ENCODE measurements at places on chromosomes 16 and 17.

- DNase-seq, result no peak
Observed at GRCh38 chr17:49132699-49133364, at the start of gene B4GALNT2. Gene B4GALNT2 (plus strand): TSS chr17:49132769. CDS start chr17:49132793, 24 bp downstream.

DNA sequence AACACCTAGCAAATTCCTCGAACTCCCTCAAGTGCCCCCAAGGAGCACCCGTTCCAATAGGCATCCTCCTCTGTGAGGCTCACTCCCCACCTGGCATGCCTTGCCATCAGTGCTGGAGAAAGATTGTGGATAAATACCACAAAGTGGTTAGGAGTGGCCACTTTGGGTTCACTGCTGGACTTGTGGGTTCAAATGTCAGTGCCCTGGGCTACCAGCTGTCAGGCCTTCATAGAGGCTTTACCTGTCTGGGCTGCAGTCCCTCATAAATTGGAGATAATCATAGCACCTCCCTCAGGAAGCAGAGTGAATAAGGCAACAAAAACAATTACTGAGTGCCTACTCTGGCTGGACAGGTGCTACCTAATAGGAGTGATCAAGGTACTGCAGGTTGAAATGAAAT lies 1.5 kb upstream of the SYT17 start:
- no peak for DNase-seq

DNA sequence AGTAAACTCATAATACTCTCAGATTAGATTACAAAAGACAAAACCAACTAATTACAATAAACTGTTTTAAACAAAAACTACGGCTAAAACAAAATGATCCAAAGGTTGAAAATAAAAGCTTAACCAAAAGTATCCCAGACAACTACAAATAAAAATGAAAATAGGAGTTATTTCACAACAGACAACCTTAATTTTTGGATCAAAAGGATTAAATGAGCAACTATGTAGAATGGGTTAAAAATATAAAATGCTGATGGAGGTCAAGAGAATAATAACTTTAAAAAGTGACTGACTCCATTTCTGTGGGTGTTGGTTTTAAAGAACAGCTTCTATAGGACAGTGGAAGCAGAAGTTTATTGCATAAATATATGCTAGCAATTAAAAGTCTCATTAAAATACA lies 28.6 kb downstream of the METTL16 start:
- DNase-seq, result no peak

DNA sequence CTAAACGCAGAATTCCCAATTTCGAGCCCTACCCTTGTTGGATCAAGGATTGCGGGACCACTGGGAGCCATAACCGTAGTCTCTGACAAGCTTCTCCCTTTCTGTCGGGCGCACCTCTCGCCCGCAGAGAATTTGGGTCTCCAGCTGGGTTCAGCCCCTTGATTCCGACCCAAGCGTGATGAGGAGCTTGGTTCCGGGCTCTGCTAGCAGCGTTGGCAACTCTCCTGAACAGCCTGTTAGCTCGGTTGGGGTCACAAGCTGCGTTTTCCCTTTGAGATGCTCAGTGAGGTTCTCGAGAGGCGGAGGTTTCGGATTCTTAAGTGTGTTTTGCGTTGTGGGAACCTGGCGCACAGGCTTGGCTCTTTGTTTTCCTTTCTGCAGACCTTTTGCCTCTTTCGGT lies 655 bp downstream of the ATXN1L start:
- no peak for DNase-seq

DNA sequence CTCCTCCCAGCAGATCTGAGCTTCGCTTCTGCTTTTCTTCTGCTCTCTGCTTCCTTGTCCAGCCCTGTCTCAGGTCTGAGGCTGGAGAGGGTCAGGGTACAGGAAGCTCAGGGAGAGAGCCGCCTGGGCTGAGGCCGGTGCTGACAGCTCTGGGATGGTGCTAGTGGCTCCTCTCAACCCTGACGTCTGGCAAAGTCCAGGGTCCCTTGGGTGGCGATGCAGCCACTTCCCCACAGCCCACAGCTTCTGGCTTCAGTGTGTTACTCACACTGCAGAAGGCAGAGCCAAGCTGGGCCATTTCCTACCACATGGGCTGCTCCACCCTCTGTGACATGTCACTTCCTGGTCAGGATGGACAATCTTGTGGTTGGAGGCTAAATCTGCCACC lies at the start of gene CD300C:
TSS of gene CD300C (minus strand) at position 273 of the 388 bp plus-strand sequence. CDS start 333 bp downstream, outside the sequence.
- no peak for DNase-seq

DNA sequence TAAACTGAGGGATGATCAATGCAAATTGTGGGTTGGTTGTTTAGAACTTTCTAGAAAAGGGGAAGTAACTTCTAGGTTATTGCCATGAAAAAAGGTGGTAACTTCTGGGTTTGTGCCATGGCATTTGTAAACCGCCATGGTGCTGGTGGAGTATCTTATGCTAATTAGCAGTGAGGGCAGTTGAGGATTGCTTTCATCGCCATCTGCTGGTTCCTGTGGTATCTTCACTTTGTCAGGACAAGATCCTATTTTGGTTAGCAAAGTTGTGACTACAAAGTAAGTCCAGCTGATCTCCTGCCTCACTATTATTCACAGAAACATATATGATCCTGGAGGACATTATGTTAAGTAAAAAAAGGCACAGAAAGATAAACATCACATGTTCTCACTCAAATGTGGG lies 1332.3 kb downstream of the CDH11 start:
- DNase-seq, result no peak

- DNase-seq, result no peak
Observed at GRCh38 chr17:27573971-27574525, 56.9 kb upstream of the LGALS9 start.

DNA sequence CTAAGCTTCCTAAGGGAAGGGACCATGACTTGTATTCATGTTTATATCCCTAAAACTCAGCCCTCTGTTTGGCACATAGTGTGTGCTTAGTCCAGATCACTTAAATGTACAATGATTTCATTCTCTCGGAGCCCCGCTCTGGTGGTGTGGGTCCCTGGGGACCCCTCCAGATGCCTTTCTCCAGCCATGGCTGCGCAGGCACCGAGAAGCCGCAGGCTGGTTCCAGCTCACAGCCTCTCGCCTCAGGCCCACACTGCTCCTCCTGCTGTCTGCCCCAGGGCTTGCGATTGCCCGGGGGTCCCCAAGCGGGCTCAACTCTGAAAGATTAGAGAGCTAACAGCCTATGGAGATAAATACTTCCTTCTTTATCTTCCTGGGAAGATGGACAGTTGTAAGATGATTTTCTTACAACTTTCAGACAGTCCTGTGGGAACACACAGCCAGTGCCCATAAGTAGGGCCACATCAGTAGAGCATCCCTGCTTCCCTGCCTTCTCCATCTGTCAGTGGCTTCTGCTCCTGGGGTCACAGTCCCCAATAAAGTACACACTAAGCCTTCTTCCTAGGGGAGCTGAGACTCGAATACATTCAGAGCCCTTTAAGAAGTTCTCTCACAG lies 66.2 kb downstream of the CENPV start:
- DNase-seq, result no peak
